ENCODE measurements at places on chromosomes 7 and 10. TPM values are rescaled to one million over a fixed set of nuclear protein-coding genes. Genes with fewer than 3 reads are reported as not detected.

ACBD7 gene
- total RNA-seq = 17.8 TPM

C7orf33 gene
- total RNA-seq = not detected

DNA sequence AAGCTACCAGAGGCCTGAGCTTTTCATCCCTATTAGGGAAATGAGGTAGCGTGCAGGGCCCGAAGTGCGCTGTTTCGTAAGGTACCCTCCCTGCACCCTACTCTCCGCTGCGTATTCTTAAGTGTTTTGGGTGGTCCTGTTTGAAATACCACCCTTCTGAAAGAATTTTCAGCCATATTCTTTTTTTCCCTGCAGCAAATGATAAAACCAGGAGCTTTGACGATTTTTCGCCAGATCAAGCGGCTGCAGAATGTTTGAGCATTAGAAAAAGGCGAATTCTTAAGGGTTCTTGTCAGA is 1.2 kb downstream of the RSBN1L start:
- DNase-seq = no peak

DNA sequence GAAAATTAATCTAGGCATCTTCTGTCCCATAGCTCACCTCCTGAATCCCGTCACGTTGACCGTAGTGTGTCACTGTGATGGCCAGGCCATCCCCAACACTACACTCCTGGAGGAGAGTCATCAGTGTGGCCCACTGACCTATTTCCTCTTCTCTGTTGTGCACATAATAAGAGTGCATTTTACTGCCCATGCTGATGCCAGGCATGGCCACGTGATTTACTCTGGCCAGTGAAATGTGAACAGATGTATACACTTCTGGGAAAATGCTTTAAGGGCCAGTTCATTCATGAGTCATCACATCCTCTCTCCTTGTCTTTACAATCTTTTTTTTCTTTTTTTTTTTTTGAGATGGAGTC is 101.9 kb upstream of the PIP4K2A start:
- DNase-seq = no peak

DNA sequence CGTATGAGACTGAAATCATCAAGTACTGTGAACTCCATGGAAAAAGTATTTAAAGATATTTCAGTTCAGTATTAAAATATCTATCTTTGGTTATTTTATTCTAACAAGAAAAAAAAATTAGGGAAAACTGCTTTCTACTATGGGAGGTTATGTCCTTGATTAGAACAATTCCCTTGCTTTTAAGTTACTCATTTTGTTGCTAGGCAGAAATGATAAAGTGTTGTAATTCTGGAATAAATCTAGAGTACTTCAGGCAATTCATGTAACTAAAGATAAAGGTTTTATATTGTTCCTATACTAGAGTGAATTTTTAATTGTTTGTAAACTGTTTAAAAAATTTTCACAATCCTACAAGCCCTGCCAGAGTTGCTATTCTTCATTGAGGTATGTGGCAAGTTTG is 92.0 kb downstream of the BBS9 start:
- no peak for DNase-seq

- DNase-seq = no peak
These were observed 8.2 kb upstream of the CXCL12 start for GRCh38 chr10:44393051-44393630.

GRCh38 chr10:24415455-24416125 is 206.7 kb downstream of the KIAA1217 start:
- no peak for DNase-seq

ATRNL1 gene
- 17.6 TPM for total RNA-seq

- peak; percentile 39 for DNase-seq
These were observed 152.4 kb downstream of the KIF20B start for GRCh38 chr10:89853781-89854191.

C10orf90 gene
- total RNA-seq = not detected

DNA sequence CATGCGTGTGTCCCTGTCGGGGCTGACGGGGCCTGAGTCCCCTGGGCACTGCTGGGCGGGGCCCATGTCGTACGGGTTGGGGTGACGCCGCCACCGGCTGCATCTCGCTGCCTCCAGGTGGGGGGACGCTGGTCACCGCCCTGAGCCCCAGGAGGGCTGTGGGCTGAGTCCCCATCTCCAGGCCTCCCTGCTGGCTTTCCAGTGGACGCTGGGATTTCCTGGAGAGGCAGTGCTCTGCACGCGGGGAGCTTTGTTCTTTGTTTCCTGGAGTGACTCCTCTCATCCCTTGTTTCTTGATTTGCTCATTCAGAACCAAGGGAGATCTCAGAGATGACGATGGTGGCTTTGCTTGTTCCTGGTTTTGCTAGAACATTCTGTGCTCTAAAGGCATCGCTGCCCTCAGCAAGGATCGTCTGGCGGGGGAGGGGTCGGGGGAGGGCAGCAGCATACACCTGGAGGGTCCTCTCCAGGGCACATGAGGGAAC is 21.0 kb downstream of the PWWP2B start:
- DNase-seq = no peak

NPC1L1 gene
- not detected for total RNA-seq

CLDN4 gene
- 28.0 TPM for total RNA-seq

- DNase-seq = no peak
These were observed 94.2 kb downstream of the LRMDA start for GRCh38 chr10:75525646-75526045.

GRCh38 chr7:70390251-70390650 is 741.7 kb upstream of the GALNT17 start:
- no peak for DNase-seq

DNA sequence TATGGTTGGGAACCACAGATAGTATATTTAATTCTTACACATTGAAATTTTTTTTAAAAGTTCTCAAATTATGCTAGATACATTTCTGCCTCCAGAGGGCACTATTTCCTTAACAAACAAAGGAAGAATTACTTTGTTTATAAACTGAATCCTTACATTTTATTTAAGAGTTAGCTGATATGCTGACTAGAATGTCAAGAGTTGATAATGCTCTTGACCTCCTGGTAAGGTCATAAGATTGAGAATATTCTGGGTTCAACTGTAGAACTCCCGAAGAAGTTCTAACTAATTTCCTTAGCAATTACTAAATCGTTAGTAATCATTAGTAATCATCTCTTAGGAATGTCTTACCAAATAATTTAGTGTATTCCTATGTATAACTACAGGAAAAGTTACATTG is 95.3 kb upstream of the CYP26C1 start:
- no peak for DNase-seq

DNA sequence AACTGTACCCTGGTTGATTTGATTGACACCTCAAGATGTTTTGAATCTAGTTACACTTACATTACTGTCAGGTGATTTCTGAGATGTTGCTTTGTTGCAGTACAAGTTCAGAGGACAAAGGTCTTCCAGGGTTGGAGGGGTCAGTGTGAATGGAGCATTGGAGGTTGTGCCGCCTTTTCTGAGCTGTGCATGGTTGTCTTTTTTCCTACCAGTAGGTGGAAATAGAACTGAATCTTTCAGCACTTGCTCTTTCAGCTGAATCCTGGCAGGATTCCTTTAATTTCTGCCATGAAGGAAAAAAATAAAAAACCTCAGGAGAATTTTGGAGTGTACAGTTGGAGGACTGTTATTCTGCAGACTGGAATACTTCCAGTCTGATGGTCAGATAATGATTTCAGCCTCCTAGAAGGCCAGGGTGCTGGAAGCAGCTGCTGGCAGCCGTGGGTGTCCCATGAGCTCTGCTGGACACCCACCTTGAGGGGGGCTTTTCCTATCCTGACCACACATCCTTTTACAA is 82.7 kb downstream of the PLCE1 start:
- DNase-seq = no peak

DNA sequence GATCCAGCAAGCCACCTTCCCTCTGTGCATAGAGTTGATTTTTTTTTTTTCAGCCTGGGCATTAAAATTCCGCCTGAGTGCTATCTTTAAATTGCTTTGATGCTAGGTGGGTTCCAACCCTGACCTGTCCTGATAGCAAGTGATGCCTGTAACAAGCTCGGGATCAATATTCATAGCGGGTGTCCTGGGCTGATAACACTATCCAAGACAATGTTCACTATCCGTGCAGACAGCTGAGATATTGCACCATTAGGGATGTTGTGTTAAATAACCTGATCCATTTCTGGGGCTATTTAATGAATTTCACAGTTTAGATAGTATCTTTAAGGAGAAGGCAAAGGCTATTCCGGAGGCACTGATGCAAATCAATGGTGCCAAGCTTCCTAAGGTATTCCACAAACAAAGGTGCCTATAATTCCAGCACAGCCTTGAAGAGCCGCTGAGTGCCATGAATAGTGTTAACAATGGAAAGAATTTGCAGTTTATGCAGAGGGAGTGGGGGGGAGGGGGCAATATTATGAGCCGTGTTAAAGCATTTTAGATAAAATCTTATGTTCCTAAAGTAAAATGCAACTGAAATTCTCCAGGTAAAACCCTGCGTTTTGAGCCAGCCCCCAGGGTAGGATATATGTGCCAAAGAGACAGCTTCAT is 4.2 kb upstream of the NKX1-2 start:
- no peak for DNase-seq

- no peak for DNase-seq
These were observed 19.8 kb downstream of the YKT6 start for GRCh38 chr7:44220358-44221112.

- DNase-seq = no peak
These were observed 454.4 kb downstream of the AUTS2 start for GRCh38 chr7:70052691-70053090.

DNA sequence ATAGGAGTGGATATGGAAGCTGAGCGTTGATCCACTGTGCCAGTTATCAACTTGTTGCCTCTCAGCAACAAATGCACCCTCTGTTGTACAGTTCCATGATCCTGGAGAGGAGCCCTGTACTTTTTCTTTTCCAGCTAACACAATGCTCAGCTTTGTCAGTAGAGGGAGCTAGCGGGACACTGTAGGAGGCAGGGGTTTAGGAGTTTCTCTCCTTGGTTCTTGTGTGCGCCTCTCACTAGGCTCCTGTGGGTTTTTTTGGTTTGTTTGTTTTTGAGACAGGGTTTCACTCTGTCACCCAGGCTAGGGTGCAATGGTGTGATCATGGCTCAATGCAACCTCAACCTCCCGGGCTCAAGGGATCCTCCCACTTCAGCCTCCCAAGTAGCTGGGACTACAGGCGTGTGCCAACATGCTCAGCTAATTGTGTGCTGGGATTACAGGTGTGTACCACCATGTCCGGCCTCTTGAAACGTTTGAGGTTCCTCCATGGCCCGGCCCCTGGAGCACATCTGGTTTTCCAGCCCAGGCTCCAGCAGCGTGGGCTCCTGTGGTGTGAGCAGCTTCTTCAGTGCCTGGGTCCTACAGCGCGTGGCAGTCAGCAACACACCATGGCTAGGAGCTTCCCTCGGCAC is 12.0 kb upstream of the MARVELD1 start:
- DNase-seq = no peak

- DNase-seq = no peak
These were observed 10.3 kb downstream of the PRF1 start for GRCh38 chr10:70592186-70592735.

DNA sequence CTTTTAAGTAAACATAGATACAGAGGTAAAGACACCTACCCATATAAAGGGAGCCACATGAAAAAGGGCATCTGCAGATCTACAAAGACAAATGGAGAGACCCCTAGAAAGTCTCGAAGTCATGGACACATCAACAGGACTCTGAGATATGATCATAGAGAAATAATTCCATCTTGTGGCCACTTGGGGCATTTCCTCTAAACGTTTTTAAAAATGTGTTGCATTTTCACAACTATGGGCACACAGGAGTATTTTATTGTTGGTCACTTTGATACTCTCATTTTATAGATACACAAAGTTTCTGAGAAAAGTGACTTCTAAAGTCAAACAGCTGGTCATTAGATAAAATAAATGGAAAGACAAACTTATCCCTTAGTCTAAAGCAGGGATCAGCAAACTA is 87.1 kb downstream of the CRTAC1 start:
- DNase-seq = no peak

ERVW-1 gene
- not detected for total RNA-seq

- no peak for DNase-seq
These were observed 3.6 kb downstream of the VAX1 start for GRCh38 chr10:117134306-117135025.

ZPBP gene
- not detected for total RNA-seq

BAMBI gene
- 26.4 TPM for total RNA-seq

Measured in H1 (cell line).